ENCODE measurements at places on chromosomes 4 and X.
A peak's percentile ranks its signal among the peaks of the same experiment; 100 is the strongest.

DNA sequence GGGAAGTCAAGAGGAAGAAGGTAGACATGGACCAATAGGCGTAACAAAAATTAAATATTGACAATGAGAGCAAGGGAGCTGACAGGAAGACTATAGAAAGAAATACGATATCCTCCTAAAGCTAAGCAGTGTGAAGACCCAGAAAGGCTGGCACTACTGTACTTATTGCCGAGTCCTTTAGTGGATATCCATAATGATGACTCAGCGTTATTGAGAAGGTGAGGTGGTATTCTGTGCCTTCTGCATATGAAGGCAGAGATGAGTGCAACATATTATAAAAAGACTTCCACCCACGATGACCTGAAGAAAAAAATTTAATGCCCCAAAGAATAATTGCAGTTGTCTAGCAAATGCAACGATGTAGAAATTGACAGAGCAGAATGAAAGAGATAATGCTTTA, 13.0 kb upstream of the MCF2 start:
- DNase-seq = no peak

GRCh38 chr4:148162519-148162918, 279.7 kb downstream of the NR3C2 start:
- no peak for DNase-seq

DNA sequence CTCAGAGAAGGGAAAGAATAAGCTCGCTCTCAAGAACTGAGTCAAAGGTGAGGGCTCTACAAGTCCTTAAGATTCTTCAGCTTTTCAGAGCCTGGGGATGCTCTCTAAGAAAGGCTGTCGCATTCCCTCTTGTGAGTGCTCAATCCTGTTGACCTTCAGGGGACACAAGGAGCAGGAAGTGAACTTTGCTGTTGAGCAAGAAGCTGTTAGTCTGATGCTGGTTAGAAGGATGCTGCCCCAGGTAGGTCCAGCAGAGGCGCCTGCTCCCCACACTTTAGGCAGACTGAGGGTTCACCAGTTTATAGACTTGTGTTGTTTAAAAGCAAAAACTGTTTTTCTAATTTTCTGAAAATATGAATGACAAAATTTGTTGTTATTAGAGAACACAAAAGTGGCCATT, 125.4 kb upstream of the SPOCK3 start:
- no peak for DNase-seq

DNA sequence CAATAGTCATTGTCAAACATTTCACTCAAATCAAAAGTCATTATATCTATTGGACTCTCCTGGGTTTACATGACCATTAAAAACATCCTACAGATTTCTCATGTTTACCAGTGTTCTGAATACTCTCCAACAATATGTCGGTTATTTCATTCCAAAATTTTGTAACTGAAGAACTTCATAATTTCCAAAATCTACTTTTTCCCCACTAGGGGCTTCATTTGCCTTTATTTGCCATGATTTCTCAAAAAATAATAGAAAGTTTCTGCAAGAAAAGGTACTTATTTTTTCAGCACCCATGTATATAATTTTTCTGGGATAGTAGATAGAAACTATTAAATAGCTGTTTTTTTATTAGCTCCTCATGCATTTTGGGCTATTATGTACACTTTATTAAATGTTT, 49.0 kb downstream of the PRDM5 start:
- no peak for DNase-seq

DNA sequence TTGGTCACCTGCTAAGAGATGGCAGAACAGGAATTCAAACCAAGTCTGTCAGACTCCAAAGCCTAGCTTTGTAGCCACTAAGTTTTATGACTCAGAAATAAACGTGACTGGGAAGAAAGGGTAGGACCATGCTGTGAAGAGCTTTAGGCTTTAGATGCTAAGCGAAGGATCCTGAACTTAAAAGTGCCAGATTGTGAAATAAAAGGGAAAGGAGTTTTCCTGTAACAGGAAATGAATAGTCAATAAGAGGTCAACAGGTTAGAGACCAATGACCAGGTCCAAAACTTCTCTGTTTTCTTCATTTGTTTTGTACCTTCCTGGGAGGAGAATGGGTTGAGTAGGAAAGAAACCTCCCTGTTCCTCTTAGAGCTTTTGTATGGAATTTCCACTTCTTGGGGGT, 98.8 kb upstream of the EOLA2 start:
- DNase-seq = no peak

- DNase-seq = no peak
These were observed 141.1 kb downstream of the MAML3 start for GRCh38 chr4:140012688-140013486.

GRCh38 chrX:77087529-77088169, 359.5 kb upstream of the FGF16 start:
- DNase-seq = peak; percentile 60

GRCh38 chr4:177964693-177965168, 522.5 kb upstream of the AGA start:
- no peak for DNase-seq

DNA sequence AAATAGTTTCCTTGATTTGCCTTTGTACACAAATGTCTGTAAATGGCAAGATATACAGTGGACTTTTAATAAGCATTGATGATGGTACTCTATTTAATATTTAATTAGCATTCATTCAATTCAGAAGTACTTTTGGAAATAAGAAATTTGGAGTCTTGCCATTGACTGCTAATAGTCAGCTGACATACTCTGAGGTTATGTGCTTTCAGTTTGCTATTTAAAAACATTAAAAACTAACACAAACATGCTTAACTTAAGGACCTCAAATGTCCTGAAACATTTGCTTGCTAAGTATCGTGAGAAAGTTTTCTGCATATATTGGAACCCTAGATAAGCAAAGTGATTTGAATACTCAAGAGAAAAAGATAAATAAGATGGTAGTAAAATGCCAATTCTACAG, 64.6 kb downstream of the REELD1 start:
- DNase-seq = no peak

- no peak for DNase-seq
These were observed 4.8 kb downstream of the WDR44 start for GRCh38 chrX:118350706-118351105.

DNA sequence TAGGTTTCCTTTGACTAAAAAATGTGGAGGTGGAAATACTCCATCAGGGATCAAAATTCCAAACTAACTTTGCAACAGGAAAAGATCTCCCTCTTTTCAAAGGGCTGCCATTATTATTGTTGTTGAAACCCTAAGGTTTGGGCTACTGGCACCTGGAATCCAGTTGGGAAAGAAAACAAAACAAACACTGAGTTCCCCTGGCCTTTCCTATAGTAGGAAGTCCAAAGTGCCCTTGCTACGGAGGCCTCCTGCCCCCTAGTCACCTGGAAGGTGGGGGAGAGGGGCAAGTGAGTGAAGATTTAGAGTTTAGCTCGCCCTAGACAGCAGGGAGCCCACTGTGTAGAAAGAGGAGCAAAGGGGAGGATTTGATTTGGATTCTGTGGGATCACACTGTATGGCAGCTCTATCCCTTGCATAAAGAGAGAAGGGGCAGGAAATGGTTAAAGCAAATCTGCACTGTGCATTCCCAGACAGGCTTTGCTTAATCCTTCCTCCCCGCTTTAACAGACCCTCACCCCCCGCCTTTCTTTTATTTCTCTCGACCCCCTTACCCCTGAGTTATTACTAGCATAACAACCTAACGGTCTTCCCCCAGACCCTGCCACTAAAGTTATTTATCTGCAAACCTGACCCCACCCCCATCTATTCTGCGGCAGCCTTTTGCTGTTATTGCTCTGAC, 627 bp upstream of the FAT4 start:
- DNase-seq = no peak

DNA sequence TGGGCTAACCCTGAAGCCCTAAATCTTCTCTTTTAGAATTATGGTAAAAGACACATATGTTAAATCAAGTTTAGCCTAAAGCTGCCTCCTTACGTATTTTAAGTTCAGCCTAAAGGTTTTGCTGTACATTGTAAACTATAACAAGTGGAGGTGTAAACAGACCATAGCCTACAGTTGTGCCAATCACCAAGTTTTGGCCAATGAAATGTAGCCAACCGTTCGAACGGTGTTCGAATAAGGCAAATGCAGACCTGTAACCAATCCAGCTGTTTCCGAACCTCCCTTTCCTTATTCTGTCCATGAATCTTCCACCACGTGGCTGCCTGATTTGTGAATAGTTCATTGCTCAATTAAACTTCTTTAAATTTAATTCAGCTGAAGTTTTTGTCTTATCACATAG, 52.1 kb upstream of the TBC1D9 start:
- no peak for DNase-seq

DNA sequence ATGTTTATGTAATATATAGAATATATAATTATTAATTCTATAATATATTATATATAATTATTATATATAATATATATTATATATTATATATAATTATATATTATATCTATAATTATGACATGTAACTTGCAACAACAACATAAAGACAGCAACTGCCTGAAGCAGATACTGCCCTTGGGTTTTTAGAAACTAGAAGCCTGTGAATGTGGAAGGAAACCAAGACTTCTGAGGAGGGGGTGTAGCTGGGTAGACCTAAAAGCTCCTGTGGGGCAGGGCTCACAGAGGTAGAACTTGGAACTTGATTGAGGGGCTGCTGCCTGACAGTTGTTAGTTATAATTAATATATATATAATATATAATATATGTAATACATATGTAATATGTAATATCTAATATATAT, 167.2 kb upstream of the SLIT2 start:
- no peak for DNase-seq

DNA sequence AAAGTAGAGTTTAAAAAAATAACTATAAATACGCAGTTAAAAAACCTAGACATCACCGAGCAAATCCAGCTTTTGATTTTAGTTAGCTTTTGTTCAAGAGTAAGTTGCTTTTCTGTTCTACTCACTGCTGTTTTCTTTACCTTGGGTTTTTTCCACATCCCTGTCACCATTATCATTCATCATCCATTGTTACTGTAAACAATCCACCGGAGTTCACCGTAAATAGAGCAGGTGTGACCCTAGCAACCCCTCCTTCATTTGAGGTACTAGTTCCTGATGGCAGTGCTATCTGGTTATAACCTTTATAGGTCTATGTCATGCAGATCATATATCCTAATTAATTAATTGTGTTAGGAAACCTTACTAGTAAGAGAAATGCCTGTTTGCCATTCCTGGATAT, 43.0 kb upstream of the TEX13D start:
- no peak for DNase-seq

- DNase-seq = no peak
These were observed 671.3 kb upstream of the GALNT7 start for GRCh38 chr4:172497321-172497720.

- no peak for DNase-seq
These were observed 27.4 kb downstream of the GBA3 start for GRCh38 chr4:22720091-22720490.

DNA sequence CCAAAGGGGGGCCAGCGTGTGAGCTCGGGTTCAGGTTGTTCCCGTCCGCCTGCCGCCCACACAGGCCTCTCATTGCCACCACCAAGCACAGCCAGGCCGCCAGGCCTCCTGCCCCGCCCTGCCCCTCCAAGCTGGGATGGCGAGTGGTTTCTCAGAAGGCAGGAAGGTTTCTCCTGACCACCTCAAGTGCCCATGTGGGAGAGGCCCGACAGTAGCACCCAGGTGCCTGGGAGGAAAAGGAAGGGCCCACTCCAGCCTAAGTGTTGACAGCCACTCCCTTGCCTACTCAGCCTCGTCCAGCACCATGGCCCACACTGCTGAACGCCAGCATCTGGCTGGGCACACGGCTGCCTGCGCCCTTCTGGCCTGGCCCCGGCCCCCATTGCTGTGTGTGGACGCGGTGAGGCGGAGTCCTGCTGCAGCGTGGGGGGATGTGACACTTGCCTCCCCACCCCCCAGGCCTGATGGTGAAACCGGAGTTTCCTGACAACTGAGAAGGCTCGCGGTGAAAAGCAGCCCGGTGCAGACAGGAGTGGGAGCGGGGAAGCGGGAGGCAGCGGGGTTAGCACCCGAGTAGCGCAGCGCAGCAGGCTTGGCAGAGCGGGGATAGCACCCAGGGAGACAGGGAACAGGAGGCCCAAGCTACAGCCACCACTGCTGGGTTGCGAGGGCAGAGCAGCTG, 19.2 kb downstream of the FLNA start:
- DNase-seq = no peak

DNA sequence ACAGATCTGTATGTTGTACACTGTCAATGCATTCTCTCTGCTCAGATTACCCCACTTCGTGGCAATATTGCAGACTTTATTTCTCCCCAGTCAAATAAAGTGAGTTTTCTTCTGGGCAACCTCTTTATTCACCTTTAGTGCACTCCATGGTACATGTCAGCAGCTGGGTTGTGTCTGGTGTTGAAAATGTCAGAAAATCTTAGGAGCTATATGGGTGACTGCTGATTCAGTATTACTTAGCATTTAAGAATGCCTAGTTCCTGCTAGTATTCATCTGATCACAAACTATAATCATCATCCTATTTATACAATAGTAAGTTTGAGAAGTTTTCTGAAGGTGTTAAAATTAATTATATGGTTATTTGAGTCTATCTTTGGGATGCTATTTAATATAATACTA, 112.5 kb downstream of the CFAP299 start:
- DNase-seq = no peak

DNA sequence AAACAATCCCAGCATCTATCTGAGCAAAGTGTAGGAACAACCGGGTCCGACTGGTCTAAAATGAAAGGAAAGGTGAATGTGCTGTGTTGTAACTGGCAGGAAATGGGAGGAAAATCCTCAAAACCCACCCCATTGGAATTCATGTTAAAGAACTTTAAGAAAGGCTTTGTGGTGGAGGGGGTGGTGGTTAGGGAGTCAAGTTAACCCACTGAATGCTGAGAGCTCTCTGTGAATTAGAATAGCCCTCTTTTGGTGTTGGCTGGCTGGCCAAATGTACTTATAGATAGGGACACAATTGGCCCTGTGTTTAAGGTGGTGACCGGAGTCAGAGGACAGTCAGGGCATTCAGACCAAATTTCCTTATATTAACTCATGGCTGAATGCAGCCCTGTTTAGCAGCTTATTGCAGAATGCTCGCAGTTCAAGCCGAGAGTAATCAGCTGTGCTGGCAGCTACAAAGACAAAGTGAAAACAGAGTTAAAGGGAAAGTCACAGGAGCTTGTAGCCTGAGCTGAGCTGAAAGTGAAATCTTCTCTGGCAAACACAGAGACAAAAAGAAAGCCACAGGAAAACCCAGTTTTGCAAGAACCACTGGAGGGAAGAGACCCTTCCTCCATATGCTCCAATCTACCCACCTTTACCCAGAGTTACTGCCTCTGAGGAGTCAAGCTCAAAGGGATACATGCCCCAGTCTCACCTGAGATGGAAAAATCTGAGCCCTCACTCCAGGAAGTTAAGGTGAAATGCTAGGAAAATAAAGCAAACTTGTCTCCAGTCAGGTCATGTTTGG, 38.5 kb upstream of the UGT2B7 start:
- DNase-seq = no peak

GRCh38 chr4:10622728-10623127, 61.8 kb downstream of the CLNK start:
- no peak for DNase-seq

DNA sequence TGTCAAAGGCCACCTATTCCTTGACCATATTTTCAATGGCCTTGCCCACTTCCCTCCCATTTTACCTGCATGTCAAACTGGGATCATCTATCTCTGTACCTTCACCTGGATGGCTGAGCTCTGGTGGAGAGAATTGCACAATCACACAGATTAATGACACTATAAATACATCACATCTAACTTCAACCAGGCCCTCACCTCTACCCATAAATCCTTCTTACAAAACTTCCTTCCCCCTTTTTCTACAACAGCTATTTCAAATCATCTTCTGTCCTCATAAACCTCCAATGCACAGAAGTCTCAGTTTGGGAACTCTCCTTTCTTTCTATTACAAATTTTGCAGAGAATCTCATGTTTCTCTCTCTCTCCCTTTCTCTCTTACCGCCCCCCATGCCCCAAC, 9.2 kb downstream of the PALLD start:
- no peak for DNase-seq

- DNase-seq = no peak
These were observed 248.0 kb downstream of the TRIML1 start for GRCh38 chr4:188387179-188387791.

Measured in right forelimb (tissue), 1 donor.